ENCODE measurements at places on chromosomes 2 and 18. TPM values are rescaled to one million over a fixed set of nuclear protein-coding genes. Genes with fewer than 3 reads are reported as not detected.

DNA sequence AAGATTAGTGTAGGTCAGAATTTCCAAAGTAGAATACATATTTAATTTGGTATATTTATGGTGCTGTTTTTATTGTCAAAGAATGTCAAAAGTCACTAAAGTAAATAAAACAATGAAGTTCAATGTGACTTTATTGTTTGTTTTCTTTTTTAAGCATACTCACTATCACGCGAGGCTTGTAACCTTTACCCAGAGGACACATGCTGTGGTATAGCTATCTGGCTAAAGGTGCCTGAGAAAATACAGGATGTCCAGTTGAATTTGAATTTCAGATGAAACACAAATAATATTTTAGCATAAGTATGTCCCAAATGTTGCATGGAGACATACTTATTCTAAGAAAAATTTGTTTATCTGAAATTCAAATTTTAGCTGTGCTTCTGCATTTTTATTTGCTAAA is 103.3 kb upstream of the KLF7 start:
- H3K27ac ChIP-seq, result no peak overlapping the region
- DNase-seq, result no peak
- H3K4me3 ChIP-seq, result no peak overlapping the region
- H3K27me3 ChIP-seq, result no peaks in the 10 kb centered on the region

Gene PGAP1
- total RNA-seq, result 39.0 TPM

DNA sequence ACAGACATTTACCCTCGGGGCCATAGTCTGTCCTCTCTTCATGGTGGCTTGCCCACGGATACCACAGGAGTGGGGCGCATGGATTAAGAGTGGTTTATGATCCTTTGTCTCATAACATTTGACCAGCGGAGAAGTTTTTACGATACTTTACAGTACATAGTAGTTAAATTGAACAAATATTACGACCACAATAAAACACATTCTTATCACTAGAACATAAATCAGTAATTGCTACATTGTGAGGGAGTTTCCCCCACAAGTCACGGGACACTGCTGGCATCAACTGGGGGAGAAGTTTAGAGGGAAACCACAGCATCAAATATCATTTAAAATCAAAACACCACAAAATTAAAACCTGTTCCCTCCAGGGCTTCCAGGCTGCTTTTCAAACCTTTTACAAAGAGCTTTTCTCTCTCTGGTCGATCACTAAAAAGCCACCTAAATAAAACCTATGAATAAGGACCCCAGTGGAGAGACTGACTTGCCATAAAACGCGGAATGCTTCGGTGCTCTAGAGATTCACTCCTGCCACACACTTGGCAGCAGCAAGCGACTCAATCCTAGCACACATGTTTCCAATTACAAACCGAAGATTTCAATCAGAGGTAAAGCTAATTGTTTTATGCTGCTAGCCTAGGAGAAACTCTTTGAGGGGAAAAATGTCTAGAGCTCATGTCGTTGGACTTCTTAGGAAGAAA is 173.7 kb upstream of the HNRNPA3 start:
- no peak overlapping the region for H3K4me3 ChIP-seq
- H3K27me3 ChIP-seq, result peaks cover 22% of the 10 kb centered on the region
- no peak for DNase-seq
- H3K27ac ChIP-seq, result no peak overlapping the region
- H3K4me1 ChIP-seq, result no peaks in the 10 kb centered on the region
- H3K36me3 ChIP-seq, result no peaks in the 10 kb centered on the region

DNA sequence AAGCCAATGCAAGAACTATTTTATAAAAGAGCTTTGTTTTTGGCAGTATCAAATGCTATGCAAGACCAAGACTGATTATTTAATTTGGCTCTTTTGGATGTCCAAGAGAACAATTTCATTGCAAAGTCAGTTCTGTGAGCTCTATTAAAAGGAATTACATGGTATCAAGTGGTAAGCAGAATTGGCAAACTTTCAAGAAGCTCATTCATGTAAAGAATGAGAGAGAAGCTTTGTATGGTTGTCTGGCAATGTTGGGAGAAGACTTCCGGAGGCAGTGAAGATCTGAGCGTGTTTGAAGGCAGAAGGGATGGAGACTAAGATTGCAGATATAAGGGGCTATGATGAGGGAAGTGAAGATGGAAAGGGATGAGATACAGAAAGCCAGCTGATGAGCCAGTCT is 49.6 kb downstream of the CPS1 start:
- no peaks in the 10 kb centered on the region for H3K4me1 ChIP-seq
- no peaks in the 10 kb centered on the region for H3K27me3 ChIP-seq
- H3K36me3 ChIP-seq, result no peaks in the 10 kb centered on the region
- DNase-seq, result no peak
- H3K27ac ChIP-seq, result no peak overlapping the region

Gene EMILIN1
- total RNA-seq, result 0.56 TPM
